ENCODE measurements at places on chromosomes 11 and 22.

DNA sequence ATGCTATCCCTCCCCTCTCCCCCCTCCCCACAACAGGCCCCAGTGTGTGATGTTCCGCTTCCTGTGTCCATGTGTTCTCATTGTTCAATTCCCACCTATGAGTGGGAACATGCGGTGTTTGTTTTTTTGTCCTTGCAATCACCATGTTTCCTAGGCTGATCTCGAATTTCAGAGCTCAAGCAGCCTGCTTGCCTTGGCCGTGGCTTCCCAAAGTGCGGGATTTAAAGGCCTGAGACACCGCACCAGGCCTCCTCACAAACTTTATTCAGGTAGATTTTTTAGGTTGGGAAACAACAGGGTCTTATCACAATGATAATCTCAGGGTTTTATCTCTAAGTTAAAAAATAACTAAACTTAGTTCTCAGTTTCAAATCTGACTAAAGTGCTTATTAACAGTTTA is 125.4 kb downstream of the LUZP2 start:
- no peak for DNase-seq

DNA sequence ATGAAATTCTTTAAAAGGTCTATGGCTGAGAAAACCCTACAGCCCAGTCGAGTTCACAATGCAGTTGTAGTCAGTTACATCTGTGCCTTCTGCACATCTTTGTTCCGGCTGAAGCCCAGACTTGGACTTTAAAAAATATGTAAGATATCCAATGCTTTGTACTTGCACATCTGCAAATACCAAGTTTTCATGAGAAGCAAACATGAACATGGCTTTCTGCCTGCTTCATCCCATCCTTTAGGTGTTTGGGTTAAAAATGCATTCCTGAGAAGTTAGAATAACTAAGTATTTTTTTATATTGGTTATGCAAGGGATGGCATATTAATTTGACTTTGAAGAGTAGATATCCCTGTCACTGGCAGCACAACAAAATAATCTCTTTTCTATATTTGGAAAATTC is 528.4 kb downstream of the METTL15 start:
- DNase-seq, result no peak

GRCh38 chr11:115324581-115325432 is 179.4 kb downstream of the CADM1 start:
- peak; percentile 42 for DNase-seq

DNA sequence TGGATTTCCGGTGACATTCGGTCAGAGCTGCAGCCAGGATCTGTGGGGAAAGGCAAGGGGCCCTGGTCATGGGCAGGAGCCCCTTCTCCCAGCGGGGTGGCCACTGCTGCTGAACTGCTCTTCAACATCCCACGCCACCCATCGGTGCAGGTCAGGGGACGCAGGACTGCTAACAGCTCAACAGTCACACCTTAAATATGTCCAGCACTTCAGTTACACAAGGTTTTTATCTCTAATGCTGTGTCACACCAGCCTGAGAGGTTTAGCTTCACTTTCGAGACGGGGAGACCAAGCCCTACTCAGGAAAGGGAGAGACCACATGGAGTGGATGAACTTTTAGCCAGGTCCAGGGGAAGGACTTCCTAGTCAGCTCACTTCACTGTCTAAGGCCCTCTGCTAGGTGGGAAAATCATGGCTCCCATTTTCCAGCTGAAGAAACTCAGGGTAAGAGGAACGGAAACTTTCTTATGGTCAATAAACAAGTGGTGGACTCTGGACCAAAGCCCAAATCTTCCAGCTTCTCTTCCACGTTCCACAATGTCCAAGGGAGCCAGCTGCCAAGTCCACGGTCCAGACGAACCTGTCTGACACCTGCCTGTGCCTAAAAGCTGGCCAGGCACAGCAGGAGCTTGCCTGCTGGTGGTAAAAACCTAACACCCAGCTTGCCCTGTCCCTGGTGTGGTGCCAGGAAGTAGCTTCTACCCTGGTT is 21.0 kb upstream of the CHADL start:
- DNase-seq, result no peak

DNA sequence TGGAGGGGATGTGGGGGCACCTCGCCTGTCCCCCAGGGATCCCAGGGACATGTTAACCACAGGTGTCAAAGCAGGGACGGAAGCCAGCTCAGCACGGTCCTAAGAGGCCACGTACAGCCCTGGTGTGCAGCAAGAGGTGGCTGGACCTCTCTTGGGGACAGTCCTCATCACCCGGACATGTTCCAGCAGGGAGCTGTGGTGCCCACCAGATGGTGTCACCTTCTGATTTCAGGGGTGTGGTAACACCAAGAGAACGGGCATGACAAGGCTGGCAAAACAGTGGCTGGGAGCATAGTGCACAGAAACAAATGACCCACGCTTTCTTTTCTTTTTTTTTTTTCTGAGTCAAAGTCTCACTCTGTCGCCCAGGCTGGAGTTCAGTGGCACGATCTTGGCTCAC is 25.6 kb upstream of the COMT start:
- no peak for DNase-seq

- no peak for DNase-seq
Measured at GRCh38 chr11:64661146-64661545, 61.9 kb downstream of the NRXN2 start.

GRCh38 chr11:114079511-114080065 is 20.1 kb downstream of the ZBTB16 start:
- no peak for DNase-seq

DNA sequence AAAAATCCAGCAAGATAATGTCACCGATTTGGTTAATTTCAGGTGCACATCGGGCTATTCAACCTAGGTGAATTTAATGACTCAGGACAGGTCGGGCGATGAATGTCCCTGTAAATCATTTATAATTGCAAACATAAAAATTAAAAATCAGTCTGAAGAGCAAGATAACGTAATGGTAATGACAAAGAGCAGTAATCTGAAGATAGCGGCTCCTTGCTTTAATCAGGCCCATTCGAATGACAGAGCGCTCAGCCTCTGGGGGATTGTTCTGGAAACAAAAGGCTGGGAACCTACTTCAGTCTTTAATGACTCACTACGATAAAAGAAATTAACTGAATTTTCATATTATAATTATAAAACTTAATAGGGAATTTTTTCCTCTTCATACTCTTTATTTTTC is 61.3 kb downstream of the RCN1 start:
- DNase-seq, result no peak

DNA sequence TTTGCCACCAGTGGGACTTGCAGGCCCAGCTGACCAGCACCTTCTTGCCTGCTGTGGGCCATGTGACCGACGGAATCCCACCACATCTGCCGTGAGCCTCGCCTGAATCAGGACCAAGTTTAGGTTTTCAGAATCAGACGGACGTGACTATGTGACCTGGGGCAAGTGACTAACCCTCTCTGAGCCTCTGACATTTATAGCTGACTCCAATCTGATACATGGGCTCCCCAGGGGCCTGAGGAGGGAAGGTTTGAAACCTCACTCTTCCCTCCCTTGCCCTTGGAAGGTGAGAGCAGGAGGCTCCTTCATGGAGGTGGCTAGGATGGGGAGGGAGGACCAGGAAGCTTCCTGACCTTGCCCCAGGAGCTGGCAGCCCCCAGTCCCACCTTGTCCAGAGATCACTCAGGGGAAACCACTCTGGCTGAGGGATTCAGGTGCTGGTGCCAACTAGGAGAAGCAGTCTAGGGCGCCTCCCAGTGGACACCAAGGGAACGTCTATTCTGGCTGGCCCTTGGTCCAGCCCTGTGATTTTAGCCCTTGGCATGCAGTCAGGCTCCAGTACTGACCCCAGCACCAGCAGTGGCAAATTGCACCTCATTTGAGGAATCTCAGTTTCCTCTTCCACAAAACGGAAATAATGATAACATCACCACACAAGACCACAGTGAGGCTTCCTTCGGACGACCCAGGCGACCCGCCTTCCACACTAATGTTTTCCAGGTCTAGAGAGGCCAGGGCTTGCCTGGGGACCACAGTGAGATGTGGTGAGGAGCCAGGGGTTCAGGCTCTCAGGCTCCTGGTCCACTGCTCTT is 47.2 kb upstream of the SYT7 start:
- DNase-seq, result peak; percentile 23

DNA sequence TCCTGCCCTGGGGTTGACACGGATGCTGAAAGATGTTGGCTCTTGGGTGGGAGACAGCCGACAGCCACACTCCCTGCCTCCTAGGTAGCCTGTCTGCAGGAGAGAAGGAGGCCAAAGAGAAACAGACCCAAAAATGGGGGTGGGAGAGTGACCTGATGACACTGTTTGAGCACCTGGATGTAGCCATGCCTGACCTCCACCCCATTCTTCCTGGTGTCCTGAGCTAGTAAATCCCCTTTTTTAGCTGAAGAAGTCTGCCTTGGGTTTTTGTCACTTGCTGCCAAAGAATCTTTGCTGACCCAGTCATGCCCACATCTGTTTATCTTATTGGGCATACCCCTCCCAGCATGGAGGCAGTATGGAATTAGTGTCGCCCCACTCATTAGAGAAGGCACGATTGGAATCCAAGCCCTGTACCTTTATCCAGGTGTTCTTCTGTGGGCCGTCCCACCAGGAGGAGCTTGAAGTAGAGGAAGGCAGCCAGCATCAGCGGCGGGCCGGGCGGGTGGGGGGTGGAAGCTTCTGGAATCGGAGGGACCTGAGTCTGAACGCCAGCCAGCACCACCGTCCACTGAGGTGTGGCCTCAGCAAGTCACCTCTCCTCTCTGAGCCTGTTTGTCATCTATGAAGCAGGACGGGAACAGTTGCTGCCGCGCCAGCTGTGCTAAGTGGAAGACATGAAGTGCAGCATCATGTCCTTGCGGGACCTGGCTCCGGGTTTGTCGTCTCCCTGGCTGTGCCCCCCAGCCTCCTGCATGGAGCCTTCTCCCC is 37.8 kb downstream of the IGHMBP2 start:
- DNase-seq, result no peak

GRCh38 chr11:110903378-110903777 is 191.1 kb upstream of the ARHGAP20 start:
- DNase-seq, result no peak

DNA sequence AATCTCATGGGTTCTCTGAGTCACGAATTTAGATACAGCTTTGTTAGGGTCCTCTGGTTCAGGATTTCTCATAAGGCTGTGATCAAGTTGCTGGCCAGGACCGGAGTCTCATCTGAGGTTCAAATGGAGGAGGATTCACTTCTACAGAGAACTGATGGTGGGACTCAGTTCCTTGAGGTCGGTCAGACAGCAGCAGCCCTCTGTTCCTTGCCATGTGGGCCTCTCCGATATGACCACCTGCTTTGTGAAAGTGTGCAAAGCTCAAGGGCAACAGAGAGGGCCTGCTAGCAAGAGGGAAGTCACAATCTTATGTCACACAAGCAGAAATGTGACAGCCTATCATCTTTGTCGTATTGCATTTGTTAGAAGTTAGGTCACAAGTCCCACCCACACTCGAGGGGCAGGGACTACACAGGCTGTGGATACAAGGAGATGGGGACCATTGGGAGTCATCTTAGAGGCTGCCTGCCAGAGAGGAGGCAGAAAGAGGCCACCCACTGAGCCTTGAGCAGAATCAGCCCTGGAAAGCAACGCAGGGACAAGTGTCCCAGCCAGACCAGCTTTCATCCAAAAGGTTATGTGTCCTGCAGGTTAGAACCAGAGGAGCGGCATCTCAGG is 34.5 kb downstream of the RPUSD4 start:
- no peak for DNase-seq

Data from AML-193 (cell line).